ENCODE measurements at places on chromosomes 6 and 20.
A peak's percentile ranks its signal among the peaks of the same experiment; 100 is the strongest.

DNA sequence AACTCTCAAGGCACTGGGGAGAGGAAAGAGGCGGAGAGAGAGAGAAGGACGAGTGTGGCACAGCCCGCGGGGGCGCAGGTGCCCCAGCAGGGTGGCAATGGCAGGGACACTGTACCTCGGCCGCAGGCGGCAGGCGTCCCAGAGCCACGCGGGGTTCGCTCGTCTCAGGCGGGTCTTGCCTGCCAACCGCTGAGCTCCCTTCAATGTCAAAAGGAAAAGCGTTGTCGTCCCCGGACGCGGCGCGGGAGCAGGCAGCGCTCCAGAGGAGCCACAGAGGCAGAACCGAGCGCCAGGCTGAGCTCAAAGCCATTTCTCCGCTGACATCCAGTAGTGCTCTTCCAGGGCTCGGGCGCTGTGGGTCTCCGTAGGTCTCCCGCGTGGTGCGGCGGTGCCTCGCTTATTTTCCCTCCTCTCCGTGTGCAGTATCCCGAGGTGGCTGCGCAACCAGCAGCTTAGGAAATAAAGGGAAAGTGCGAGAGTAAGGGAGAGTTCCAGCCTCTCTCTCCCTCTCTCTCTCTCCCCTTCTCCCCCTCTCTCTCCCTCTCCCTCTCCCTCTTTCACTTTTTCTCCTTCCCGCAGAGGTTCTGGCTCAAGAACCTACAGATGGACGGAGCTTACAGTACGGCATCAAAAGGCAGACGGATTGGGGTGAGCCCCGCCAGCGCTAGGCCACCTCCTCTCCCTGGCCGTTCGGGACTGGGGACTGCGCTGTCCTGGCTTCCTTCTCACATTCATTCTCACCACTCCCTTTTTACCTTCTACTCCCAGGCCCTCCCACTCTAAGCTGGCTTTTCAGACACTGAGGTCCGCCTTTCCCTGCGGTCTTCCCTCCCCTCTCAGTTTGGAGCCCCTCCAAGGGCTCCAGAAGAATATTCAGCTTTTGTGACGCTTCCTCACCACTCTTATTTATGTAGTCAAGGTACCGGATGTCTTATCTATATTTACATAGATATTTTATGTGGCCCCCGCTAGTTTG lies at the start of gene LAMA4:
LAMA4 (minus strand) TSS at position 727 of the 976 bp plus-strand sequence; CDS start at position 310, 417 bp downstream.
- DNase-seq = peak; percentile 62

GRCh38 chr6:1383729-1384548 lies 5.4 kb upstream of the FOXF2 start:
- no peak for DNase-seq

DNA sequence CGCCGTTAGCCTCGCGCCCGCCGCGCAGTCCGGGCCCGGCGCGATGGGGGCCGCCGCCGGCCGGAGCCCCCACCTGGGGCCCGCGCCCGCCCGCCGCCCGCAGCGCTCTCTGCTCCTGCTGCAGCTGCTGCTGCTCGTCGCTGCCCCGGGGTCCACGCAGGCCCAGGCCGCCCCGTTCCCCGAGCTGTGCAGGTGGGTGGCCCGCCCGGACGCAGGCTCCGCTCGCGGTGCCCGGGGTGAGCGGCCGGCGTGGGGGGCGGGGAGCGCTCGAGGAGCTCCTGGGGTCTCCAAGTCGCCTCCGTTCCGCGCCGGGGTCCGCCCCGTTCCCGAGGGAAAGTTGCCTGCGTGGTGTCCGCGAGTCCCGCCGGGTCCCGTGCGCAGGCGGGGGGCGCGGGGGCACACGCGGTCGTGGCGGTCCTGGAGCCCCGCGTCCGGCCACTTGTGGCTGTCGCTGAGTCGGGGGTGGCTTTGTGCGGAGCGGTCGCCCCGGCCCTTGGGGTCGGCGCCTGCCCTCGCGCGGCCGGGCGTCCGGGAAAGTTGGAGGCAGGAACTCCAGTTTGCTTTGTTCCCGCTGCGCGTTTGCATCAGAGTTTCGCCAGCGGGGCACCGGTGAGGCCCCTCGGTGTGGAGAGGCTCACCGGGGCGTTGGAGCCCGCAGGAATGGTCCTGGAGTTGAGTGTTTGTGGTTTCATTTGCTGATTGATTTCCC lies 476 bp downstream of the IGF2R start:
- peak; percentile 46 for DNase-seq

DNA sequence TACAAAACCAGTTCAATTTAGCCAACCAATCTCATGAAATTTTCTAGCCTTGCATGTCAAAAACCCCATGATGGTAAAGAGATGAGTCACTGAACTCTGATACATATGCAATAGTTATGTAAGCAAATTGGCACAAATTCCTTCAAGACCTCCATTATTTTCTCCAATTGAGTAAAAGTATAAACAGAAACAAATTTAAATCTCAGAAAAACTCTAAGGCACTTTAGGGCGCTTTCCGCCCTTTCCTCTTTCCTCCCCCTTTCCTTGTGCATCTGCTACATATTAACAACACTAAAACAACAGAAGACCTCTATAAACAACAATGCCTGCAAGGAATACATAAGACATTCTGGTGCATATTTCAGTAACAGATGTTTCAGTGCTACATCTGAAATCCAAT lies 48.5 kb downstream of the KIF13A start:
- no peak for DNase-seq

DNA sequence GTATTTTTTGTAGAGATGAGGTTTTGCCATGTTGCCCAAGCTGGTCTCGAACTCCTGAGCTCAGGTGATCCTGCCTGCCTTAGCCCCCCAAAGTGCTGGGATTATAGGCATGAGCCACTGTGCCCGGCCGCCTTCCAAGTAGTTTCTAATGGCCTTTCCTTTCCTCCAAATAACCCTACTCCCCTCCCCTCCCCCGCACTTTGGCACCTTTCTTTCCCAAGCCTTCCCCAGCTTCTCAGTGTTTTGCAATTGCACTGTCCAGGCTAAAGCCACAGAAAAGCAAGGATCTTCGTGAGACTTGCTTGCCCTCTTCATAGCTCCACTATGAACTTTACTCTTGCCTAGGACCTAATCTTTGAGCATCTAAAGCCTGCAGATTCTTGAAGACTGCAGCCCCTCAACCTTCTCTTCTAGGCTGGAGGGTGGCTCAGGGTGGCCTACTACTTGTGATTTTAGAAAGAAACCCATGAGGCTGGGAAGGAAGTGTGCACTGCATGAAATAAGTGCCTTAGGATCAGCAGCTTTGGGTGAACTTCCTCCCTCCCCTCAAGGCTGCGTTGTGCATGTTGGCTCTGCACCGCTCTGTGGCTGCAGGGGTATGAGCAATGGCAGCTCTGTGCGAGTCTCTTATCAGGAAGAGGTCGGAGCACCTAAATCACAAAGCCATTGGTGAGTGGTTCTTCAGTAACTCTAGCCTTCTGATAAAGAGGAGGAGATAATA lies 152.4 kb upstream of the SNX9 start:
- DNase-seq = no peak

DNA sequence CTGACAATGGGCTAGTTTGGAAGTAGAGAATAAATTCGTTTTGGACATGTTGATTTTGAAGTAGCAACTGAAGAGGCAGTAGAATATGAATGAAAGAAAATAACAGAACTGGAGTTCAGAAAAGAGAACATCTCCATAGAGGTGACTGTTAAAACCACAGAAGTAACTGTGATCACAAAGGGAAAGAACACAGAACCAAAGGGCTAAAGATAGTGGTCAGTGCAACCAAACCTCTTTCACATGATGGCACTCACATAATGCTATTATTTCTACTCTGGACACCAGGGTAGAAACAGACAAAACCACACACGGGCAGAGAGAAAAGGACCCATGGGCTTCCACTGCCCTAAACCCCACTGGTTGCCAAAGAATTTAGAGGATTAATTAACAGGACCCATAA lies 58.5 kb downstream of the CDK19 start:
- DNase-seq = no peak

DNA sequence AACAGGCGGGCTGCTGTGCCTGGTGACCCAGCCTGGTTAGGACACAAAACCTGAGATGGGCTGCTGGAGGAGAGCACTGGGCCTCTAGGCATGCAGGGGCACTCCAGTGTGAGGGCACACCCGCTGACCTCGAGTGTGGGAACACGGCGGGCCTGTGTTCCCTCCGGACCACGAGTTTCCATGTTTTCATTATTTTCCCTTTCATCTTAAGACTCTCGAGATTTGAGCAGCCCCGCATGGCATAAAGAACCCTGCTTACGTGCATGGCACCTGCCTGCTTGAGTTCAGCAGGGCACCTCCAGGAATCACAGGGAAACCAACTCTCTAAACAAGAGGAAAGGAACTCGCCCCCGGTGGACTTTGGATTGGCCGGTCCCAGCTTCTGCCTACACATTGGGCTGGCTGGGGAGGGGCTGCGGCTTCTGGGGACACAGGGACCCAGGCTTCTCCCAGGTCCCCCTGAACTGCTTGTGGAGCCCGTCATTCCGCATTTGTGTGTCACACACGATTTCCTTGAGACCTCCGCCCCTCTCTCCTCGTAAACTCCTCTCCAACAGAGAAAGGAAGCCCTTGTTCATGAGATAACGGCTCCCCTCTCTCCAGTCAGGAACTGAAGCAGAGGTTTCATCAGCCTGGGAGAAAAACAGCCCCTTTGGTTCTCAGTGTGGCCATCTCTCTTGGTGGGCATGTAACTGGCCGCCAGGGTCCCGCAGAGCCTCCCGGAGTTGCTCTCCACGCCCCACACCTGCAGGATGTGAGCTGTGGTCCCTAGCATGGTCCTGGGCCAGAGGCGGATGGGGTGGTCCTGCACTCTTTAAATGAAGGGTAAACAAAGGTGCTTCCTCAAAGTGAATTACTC lies 181.8 kb downstream of the TTLL2 start:
- no peak for DNase-seq

GRCh38 chr20:2617099-2617714 lies 35.2 kb upstream of the NOP56 start:
- DNase-seq = no peak

DNA sequence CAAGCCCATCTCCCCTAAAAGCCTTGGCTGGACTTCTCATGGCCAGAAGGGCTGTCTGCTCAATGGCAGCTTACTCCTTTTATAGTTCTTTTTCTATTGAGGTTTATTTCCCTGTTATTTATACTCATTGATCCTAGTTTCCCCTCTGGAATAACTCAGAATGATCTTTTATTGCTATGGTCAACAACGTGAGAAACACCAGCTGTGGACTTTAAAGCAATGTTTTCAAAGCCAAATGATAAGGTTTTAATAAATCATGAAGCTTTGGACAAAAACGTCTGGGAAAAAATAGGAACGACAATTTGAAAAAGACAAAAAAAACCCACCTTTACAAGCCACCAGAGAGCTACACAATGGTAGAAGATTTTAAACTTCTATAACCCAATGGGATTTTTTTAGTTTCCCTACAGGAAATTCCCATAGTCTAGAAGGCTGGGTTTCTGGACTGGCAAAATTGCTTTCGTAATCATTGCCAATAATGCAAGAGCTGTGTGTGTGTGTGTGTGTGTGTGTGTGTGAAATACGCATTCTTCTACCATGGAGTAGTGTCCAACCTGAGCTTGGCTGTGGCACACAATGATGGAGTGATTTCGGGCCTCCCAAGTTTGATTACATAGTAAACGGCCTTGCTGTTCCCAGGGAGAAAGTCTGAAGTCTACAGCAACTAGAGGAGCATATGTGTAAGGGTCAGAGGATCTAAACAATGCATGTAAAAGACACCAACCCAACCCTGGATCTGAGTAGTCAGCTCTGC lies 396.0 kb downstream of the SYNE1 start:
- DNase-seq = no peak

- DNase-seq = no peak
These were observed 930.1 kb upstream of the GJE1 start for GRCh38 chr6:141202626-141203025.

DNA sequence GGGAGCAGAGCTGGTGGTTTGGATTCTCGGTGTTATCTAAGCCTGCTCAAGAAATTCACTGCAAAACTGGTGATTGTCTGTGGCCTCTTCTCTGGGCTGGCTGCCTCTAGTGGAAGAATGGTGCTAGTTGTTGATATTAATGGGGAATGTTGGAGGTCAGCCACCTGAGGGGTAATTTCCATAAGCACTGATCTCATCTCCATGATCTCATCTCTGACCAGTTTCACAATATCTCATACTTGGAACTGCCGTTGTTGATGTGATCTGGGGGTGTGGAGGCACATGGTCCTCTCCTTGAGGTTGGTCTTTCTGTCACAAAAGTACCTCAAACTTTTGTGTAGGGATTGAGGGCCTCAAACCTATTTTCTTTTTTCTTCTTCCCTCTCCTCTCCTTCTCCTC lies 102.6 kb downstream of the CD109 start:
- peak; percentile 76 for DNase-seq

- DNase-seq = no peak
These were observed 15.6 kb downstream of the ILRUN start for GRCh38 chr6:34680802-34681515.

DNA sequence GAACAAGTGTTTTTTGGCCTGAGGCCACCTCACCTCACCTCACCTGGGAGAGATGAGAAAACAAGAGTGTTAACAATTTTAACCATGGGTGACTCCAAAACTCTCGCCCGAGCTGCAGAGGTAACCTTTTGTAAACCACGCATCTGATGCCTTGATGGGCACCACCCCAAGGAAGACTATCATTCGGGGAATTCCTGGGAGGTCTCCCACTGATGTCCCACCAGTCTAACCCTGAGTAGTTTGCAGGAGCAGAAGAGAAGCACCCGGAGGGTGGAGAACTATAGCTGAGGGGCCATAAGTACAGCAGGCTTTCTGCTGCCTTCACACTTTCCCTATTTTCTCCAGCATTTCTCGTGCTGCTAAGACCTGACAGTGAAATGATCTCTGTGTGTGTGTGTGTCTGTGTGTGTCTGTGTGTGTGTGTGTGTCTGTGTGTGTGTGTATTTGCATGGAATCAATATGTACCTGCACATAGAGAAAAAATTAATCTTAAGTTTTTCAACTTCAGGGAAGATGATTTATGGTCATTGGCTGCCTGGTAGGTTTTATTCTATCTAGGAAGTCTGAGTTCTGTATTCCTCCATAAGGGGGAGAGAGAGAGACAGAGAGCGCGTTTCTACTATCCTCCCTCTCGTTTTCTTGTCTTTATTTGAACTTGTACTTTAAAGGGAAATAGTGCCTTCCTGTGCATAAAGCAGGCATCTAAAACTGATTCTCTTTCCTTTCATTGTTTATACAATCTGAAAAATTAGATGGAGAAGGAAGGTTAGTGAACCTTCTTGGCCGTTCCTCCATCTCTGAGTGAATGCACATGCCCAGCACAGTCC lies 75.8 kb downstream of the CAP2 start:
- DNase-seq = no peak

DNA sequence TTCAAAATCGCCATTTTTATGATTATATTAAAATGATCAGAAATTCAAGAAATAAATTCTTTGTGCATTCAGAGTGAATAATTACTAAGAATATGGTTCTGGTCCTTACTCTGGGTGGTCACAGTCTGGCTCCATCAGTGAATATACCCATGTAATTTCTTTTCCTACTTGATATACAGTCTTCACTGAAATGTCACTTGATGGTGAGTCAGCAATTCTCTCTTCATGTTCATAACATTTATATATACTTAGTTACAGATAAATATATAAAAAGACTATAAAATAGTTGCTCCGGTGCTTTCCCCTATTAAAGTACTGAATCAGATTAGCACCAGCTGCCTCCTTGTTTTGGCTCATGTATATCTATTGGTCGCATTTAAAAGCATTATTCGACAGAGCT lies 56.4 kb upstream of the MTRF1L start:
- DNase-seq = no peak

- peak; percentile 15 for DNase-seq
These were observed 46.6 kb upstream of the CCN6 start for GRCh38 chr6:112007254-112007653.

GRCh38 chr6:43749461-43749860 lies 20.6 kb upstream of the VEGFA start:
- no peak for DNase-seq
